Activated CD8-positive, alpha-beta T cell treated with anti-CD3 and anti-CD28 coated beads, Interleukin-2, amount 10 ng/mL, durations not matched to agents 7 days and 5 days (primary cell): ENCODE measurements at places on chromosomes 4 and X.

GRCh38 chrX:20217271-20217670, 49.4 kb downstream of the RPS6KA3 start:
- no peak for DNase-seq

GRCh38 chr4:144557404-144557803, 88.6 kb upstream of the HHIP start:
- no peak for DNase-seq

DNA sequence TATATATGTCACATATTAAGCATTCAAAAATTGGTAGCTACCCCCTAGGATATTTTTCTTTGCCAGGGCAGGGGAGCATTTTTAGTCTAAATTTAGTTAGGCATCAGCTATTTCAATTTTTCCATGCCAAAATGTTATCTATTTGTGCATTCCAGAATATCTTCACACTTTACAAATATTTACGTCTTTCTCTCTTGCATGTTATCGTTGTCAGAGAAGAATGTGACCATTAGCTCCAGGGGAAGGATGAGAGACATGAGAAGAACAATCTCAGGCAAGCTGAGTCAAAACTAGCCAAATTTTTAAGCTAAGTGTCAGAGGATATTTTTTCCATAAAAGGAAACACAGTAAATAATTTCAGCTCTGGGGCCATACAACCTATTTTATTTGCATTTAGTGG, 885.0 kb upstream of the EPHA5 start:
- DNase-seq: no peak

GRCh38 chr4:986879-987623, at the start of gene IDUA:
Gene IDUA, plus strand, starts transcription at chr4:987044. Its CDS starts 41 bp downstream, at chr4:987085.
- peak; percentile 89 for DNase-seq

DNA sequence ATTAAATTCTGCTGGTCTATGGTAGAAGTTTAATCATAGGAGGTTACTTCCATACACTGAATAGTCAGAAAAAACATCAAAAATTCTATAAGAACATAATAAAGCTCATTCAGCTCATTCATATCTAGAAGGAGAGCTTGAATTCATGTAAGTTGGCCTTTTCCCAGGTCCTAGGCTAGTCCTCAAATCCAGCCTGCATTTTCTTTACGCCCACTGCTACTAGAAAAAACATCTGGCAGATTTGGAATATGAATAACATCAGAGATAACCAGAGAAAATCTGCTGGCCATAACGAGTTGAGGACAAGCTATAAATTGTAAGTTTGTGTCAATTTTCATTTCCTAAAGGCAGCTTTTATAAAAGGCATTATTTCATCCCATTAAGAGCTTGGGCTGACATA, 95.5 kb downstream of the MXRA5 start:
- no peak for DNase-seq

DNA sequence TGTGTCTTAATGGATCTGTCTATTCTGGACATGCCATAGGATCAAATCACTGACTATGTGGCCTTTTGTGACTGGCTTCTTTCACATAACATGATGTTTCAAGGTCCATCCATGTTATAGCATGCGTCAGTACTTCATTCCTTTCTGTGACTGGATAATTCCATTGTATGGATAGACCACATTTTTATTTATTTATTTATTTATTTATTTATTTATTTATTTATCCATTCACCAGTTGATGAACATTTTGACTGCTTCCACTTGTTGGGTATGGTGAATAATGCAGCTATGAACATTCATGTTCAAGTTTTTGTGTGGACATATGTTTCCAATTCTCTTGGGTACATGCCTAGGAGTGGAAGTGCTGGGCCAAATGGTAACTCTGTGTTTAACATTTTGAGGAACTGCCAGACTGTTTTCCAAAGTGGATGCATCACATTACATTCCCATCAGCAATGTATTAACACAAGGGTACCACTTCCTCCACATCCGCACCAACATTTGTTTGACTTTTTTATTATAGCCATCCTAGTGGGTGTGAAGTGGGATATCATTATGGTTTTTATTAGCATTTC, 14.0 kb downstream of the RTL5 start:
- no peak for DNase-seq

DNA sequence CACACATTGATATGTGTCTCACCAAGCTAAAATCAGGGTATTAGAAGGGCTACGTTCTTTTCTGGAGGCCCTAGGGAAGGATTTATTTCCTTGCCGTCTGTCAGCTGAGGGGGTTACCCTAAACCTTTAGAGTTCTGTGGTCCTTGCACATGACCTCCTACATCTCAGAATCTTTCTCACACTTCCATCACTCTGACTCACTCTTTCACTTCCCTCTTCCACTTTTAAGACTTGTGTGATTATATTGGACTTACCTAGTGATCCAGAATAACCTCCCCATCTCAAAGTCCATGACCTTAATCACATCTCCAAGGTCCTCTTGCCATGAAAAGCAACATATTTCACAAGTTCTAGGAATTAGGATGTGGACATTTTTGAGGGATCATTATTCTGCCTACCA, 53.6 kb upstream of the FUNDC1 start:
- no peak for DNase-seq

- no peak for DNase-seq
Observed at GRCh38 chrX:149939655-149939904, 1.3 kb upstream of the EOLA2 start.

- no peak for DNase-seq
Observed at GRCh38 chrX:150238632-150239382, 124.3 kb upstream of the MAMLD1 start.

DNA sequence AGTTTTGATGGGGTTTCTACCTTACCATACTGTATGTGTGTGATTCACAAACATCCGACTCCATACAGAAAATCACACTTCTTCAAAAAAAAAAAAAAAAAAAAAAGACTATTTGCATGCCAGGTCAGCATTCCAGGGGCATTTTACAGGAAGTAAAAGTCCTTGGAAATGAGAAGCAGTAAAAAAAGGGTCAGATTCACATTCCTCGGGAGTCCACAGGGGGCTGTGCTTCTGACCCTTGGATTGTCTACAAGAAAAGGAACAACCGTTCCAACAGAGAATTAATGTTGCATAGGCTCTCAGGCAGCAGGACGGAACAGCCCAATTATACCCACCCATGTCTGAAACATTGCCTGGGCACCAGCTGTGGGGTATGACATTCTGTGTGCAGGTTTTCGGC, 290.3 kb downstream of the LDB2 start:
- DNase-seq: no peak

GRCh38 chr4:155960522-155960921, 6.9 kb upstream of the CTSO start:
- DNase-seq: no peak

- no peak for DNase-seq
Observed at GRCh38 chrX:139842326-139843185, 90.3 kb downstream of the ATP11C start.

- DNase-seq: no peak
Observed at GRCh38 chr4:164617426-164617825, 136.5 kb upstream of the SMIM31 start.

GRCh38 chr4:108052558-108053120, 63.0 kb downstream of the HADH start:
- no peak for DNase-seq

GRCh38 chr4:81069706-81070331, 39.3 kb downstream of the BMP3 start:
- peak; percentile 68 for DNase-seq

GRCh38 chrX:45517090-45517973, 316.7 kb upstream of the DIPK2B start:
- DNase-seq: no peak

DNA sequence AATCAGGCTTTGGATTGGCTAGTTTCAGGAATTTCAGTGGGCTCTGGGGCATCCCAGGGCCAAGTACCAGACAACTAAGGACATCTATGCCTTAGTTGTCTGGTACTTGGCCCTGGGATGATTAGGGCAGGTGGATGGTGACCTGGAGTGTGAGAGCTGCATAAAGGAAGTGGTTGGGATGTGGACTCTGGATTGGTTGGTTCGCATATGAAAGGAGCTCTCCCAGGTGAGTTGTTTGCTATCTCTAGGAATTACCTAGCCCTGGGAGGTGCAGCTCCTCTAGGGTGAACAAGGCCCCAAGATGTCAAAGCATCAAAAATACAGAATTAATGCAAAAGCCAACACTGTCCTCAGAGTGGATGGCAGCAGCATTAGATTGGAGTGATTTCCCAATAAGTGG, 109.6 kb downstream of the NHS start:
- no peak for DNase-seq

GRCh38 chr4:14400307-14400706, 602.0 kb upstream of the CPEB2 start:
- DNase-seq: no peak

DNA sequence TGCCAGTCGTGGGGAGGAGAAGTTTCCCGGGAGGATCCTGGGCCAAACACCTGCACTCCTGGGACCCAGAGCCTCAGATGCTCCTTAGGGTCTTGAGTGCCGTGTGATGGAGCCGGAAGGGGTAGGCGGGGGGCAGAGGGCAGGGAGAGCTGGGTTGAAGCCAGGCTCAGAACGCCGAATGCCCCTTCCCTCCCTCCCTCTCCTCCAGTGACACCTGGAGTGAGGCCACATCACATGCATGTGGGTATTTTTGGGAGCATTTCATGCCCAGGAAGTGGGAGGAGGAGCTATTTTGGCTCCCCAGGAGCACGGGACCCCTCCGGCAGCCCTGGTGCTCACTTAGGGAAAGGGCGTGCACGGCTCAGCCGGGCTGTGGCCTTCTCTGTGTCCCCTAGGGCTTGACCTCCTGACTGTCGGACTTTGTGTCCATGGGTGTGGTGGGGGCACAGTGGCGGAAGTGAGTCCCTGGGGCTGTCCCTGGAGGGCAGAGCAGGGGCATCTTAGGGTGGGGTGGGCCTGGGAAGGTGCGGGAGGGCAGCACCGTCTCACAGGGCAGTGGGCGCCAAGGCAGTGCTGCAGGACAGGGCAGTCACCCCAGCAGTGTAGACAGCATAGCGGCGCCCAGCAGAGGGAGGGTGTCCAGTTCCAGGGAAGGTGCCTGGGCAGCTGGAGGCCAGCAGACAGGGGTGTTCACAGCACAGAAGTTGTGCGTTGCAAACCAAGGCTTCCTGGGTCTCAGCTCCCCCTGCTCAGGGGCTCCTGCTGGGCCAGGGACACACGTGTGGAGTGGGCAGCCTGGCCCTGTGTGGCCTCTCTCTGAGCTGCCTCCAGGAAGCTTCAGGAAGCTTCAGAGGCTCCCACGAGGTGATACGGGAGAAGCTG, 4.9 kb upstream of the CPLX1 start:
- DNase-seq: no peak

- no peak for DNase-seq
Observed at GRCh38 chr4:167114416-167114971, 119.8 kb downstream of the SPOCK3 start.
